ENCODE measurements at places on chromosomes 11 and 22.

- peak overlapping the region; percentile 96 for H3K27ac ChIP-seq
- peak; percentile 78 for DNase-seq
- no peaks in the 10 kb centered on the region for H3K36me3 ChIP-seq
- no peaks in the 10 kb centered on the region for H3K27me3 ChIP-seq
- peaks cover 53% of the 10 kb centered on the region for H3K4me1 ChIP-seq
Observed at GRCh38 chr11:2778630-2779498, 79.1 kb upstream of the KCNQ1OT1 start.

GRCh38 chr11:126862664-126863243 is 137.8 kb downstream of the KIRREL3 start:
- DNase-seq = no peak
- H3K27me3 ChIP-seq = peaks cover 93% of the 10 kb centered on the region
- H3K4me3 ChIP-seq = no peak overlapping the region
- H3K27ac ChIP-seq = no peak overlapping the region
- no peaks in the 10 kb centered on the region for H3K4me1 ChIP-seq

DNA sequence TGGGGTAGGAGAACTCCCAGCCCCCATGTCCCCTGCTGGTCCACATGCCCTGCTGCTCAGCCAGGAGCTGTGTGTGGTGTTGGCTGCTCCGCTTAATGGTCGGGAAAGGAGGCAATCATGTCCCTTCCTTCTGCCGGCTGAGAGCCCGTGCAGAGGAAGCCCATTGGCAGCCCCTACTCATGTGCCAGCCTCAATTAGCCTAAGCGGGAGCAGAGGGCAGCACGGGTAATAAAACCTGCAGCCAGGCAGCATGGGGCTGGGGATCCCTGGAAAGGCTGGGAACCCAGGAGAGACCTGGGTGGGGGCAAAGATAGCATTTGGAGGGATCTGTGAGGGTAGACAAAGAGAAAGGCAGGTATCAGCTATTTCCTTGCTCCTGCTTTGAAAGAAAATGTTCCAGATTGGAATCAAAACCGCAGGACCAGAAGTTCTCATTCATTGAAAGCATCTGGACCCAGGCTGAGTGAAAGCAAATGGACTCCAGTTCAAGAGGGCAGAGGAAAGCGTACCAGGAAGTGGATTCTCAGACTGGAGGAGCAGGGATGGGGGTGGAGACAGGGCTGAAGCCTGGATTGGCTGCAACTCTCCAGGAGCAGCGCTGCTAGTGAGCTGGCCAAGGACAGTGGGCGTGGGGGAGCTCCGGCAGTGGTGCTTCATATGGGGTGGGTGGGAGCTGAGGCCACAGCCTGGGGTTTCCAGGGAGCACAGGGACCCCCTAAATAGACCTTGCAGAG is 103.4 kb upstream of the NECTIN1 start:
- no peaks in the 10 kb centered on the region for H3K4me1 ChIP-seq
- DNase-seq = no peak
- H3K27ac ChIP-seq = no peak overlapping the region
- H3K4me3 ChIP-seq = no peak overlapping the region
- H3K27me3 ChIP-seq = peaks cover 11% of the 10 kb centered on the region

DNA sequence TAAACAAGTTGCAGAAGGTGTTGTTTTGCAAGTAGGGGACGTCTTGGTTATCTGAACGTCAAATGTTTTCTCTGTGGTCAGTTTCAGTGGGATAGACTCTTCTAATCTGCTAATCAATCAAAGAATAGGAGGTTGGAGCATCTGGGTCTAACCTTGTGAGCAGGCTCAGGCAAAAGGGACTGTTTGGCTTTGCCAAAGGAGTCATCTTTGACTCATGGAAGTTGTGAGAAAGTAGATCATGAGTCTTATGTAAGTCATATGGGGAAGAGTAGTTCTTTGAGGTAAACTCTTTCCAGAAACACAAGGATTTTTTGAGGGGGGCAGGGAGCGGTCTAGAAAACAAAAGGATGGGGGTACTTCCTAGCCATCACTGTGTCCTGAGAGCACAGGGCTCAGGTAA is 27.1 kb upstream of the TOP3B start:
- no peak overlapping the region for H3K27ac ChIP-seq
- H3K27me3 ChIP-seq = peaks cover 58% of the 10 kb centered on the region
- H3K4me1 ChIP-seq = no peaks in the 10 kb centered on the region

DNA sequence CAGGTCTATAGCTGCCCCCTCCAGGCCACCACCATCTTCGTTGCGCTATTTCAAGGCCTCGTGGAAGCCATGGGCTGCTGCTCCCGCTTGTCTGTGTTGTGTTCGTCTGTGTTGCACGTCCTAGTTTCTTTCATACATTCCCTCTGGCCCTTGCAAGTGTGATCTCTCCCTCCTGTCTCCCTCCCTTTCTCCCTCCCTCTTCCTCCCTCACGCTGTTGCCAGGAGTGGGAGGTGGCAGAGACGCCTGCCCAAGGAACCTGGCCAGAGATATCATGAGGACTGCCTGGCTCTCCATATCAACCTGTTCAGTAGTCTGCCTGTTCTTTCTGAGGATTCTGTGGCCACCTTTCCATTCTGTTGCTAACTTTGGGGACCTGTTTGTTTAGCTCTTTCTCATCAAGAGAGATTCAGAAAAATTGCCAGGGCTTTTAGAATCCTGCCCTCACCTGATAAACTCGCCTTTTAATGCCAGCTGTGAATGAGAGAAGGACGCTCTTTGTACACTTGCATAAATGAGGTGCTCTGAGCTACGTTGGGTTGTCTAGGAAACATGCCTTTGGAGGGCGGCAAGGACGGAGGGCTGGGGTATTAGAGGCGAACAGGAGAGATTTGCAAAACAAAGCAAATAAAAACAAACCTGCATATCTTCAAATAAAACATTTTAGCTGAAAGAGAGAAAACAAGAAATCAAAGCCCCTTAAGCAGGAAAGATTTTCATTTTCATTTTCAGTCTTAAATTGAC is 185.2 kb downstream of the TBC1D22A start:
- H3K4me1 ChIP-seq = peaks cover 9% of the 10 kb centered on the region
- no peak for DNase-seq
- H3K27ac ChIP-seq = no peak overlapping the region

GRCh38 chr11:95241681-95242081 is 10.7 kb upstream of the SESN3 start:
- H3K36me3 ChIP-seq = no peaks in the 10 kb centered on the region
- H3K27ac ChIP-seq = peak overlapping the region; percentile 28
- H3K27me3 ChIP-seq = no peaks in the 10 kb centered on the region
- no peak for DNase-seq
- H3K4me3 ChIP-seq = peak overlapping the region; percentile 0

GRCh38 chr22:27407369-27407985 is 394.1 kb downstream of the MN1 start:
- DNase-seq = no peak
- no peaks in the 10 kb centered on the region for H3K4me1 ChIP-seq
- H3K36me3 ChIP-seq = no peaks in the 10 kb centered on the region
- H3K4me3 ChIP-seq = no peak overlapping the region
- peaks cover 56% of the 10 kb centered on the region for H3K27me3 ChIP-seq

- no peak overlapping the region for H3K27ac ChIP-seq
- H3K4me1 ChIP-seq = peaks cover 11% of the 10 kb centered on the region
- H3K27me3 ChIP-seq = peaks cover 5% of the 10 kb centered on the region
- H3K4me3 ChIP-seq = no peak overlapping the region
- DNase-seq = no peak
Observed at GRCh38 chr11:112631333-112631732, 329.9 kb upstream of the NCAM1 start.

DNA sequence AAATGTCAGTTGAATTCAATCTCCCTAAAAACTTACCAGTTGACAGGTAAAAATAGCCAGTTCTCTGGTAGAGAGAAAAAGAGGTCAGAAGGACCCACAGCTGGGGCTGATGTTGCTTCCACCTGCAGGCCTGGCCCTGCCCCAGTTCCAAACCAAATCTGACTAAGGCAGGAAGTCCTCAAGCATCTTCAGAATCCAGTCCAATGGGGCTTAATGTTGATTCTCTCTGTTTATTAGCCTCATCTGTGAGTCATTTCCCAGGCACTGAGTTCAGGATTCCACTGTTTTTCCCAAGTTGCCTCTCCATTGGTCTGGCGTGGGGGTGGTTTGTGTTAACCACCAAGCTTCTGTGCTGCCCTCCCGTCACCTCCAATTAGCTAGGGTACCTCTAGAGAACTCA is 601.8 kb downstream of the INSC start:
- no peaks in the 10 kb centered on the region for H3K36me3 ChIP-seq
- no peak overlapping the region for H3K27ac ChIP-seq
- H3K4me3 ChIP-seq = no peak overlapping the region
- no peak for DNase-seq
- H3K27me3 ChIP-seq = peaks cover 12% of the 10 kb centered on the region

Data from left ventricle myocardium inferior (tissue), 1 donor.